ENCODE measurements at places on chromosomes 12 and 14.

GRCh38 chr14:31026077-31026449, at the start of gene STRN3:
Gene STRN3, minus strand, starts transcription at chr14:31026379. Its CDS starts 194 bp downstream, at chr14:31026185.
- DNase-seq, result no peak

DNA sequence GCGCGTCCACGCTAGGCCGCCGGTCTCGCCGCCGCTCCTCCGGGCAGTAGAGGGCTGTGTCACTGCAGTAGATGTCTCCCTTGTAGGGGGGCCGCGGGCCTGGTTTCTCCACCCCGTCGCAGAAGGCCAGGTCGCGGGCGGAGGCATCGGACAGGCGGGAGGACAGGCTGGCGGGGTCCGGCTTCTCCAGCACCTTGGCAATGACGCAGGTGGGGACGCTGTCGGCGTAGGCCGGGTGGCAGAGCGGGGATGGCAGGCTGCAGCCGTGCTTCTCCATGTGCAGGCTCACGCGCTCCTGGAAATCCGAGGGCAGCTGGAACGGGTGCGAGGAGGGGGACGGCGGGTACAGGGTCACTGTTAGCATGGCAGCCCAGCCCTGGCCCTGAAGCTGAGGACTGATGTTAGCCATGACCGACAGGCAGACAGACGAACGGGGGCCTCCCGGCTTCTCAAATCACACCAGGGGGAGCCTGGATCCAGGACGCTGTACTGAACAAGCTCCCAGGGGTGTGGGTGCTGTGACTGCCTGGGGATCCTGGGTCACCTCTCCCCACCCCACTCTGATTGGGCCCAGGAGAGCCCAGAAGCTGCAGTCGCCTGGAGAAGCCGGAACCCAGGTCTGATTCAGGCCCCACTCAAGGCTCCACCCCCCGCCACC, 48.1 kb downstream of the BEGAIN start:
- no peak for DNase-seq

GRCh38 chr12:67758119-67758518, 109.6 kb downstream of the DYRK2 start:
- DNase-seq, result no peak

DNA sequence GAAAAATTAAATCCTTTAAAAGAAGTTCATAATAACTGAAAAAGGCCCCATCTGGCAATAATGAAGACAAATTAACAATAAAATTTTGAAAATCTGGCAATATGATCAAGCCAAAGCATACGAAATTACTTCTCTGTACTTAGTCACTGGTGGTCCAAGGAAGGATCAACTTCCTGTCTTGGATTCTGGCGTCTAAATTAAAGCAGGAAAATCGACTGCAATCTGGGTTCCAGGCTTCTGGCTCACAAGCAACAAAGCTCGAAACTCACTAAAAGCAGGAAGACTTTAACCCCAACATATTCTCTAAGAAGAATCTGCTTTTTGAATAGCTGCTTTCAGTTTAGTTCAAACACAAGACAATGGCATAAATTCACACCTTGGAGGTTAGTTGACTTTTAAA, 49.7 kb downstream of the LRIG3 start:
- no peak for DNase-seq

DNA sequence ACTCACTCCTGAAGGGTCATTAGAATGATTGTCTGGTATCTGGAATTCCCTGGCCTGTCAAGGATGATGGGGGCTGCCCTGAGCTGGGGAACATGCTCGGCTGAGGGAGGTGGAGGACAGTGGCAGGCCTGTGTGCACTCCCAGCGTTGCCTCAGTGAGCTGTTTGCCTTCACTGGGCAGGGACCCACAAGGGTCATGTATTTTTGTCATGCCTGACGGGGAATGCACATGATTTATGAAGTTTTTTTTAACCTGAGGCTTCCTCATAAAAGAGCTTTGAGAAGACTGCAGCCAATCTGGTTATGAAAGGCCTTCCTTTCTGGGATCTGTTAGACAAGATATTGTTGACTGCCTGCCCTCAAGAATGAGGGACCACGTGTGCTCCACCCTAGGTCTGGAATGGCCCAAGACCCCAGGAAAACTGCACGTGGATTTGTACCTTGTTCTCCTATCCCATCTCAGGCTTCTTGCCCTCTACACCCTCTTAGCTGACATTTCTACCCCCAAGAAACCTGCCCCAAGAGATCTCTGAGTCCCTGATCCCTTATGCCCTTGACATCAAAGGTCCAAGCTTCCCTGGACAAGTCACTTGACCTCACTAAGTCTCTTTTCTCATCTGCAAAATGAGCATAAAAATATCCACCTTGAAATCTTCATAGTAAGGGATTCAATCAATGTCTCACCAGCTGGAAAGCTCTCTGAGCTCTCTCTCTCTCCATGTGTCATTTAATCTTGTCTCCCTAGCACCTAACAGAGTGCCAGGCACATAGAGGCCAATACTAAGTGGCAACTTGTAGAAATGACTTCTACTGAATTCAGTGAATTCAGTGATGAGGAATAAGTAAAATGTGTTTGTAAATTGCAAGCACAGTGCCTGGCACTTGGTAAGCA, 24.5 kb upstream of the COL2A1 start:
- no peak for DNase-seq

GRCh38 chr14:101776344-101776743, 14.8 kb downstream of the PPP2R5C start:
- no peak for DNase-seq

GRCh38 chr12:92324849-92325500, 179.3 kb upstream of the BTG1 start:
- DNase-seq, result no peak

DNA sequence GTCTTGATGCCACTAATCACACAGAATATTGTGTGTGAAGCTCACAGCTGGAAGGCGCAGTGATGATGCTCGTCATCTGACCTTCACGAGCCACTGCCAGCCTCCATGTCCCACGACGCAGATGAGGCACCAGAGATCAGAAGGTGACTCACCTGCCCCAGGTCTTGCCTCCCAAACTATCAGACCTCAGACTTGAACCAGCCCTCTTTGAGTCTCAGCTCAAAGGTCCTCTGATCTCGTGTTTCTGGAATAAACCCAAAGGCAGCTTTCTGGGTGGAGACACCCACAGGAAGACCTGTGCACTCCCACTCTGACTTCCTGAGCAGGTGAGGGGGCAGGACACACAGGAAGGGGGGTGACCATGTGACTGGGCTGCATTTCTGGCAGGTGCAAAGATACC, 19.6 kb upstream of the CHGA start:
- no peak for DNase-seq

DNA sequence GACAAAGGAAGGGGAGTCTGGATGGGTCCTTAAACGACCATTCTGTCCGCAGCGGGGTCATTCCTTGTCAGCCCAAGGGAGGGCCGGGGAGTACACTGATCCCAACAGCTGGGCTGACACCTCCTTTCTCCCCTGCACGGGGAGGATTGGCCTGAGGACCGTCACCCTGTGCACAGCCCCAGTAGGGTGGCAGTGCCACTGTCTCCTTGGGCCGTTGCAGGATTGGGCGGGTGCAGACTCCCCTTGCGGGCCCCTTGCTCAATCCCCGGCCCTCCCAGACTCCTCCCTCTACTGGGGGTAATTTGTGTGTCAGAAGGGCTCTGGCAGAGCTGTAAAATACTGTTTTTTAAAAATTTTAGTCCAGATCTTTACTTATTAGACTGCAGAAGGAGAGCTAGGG, 12.6 kb upstream of the AMN start:
- DNase-seq, result no peak

- DNase-seq, result no peak
These were observed 124.9 kb downstream of the GXYLT1 start for GRCh38 chr12:42019746-42020145.

DNA sequence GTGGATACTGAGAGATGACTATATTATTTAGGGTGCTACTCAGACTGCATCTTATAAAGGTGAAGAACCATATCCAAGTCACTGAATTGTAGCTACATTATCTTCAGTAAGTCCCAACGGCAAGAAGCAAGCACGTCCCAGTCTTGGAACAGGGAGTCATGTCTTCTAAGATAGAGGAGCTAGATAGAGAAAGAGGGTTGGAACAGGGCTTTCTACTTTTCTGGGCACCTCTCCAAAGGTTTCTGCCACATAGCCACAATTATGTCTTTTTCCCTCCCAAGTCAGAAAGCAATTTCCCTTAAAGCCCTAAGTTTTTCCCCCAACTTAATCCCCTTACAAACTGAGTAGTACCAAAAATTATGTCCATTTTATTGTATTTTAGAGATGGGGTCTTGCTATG, 22.4 kb downstream of the MAPK1IP1L start:
- DNase-seq, result no peak

DNA sequence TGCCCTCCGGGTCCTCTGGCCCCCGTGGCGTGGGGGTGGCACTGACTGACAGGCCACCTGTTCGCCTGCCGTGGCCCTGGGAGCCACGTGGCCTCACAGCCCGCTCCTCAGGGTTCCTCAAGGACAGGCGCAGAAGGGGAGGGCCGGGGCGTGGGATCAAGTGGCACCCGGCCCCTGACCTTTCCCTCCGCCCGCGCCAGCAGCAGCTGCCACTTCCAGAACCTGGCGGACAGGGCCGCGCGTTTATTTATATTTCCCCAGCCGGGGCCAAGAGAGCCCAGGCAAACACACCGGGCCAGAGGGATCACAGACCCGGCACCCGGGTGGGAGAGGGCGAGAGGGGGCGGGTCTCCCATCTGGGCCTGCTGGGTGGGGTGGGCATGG, 92.6 kb downstream of the RFLNA start:
- DNase-seq, result no peak

GRCh38 chr12:50676756-50677155, 87.1 kb upstream of the ATF1 start:
- DNase-seq, result no peak

GRCh38 chr12:130804216-130804615, 34.8 kb downstream of the STX2 start:
- DNase-seq, result no peak

DNA sequence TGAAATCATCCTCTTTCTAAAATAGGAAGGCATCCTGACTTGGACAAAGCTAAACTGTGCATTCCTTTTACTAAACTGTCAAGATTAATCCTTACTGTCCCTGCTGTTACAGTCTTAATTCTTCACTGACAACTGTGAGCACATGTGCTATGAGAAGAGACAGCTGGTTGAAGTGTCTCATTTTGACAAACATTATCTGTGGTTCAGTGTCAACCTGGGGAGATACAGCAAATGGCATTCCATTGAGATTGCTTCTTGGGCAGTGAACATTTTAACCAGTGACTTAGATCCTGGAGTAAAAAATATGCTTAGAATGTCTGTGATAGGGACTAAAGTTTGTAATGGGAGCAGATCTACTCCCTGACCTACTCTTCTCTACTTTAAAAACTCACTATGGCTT, 552.6 kb upstream of the ATP2B1 start:
- DNase-seq, result no peak

DNA sequence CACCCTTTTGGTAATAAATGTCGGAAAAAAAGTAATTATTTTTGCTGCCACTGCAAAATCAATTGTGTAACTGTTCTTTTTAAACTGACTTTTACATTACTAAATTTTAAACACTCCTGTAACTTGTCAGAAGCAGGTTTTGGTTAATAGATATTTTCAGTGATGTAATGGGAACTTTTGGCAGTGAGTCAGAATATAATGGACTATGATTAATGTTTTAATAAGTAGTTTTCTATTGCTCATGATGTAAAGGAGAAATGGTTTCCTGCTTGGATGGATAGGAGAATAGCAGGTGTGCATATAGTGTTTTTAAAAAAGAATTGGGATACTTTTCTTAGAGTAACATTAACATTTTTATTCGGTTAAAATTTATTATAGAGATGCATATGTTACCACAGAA, 58.8 kb downstream of the TRMT5 start:
- no peak for DNase-seq

GRCh38 chr12:105946493-105946901, 192.3 kb downstream of the NUAK1 start:
- no peak for DNase-seq

DNA sequence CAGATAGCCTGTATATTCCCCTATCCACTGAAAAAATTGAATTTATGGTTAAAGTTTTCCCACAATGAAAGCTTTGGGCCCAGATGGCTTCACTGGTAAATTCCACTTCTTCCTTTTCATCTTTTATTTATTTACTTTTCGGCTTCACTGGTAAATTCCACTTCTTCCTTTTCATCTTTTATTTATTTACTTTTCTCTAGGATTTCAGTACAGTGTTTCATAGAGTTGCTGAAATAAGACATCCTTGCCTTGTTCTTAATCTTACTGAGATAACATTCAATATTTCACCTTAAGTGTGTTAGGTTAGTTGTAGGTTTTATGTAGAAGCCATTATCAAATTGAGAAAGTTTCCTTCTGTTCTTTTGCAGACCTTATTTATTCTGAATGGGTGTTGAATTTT, 18.9 kb upstream of the KLRG1 start:
- DNase-seq, result no peak

- DNase-seq, result no peak
These were observed 161.7 kb upstream of the HMGA2 start for GRCh38 chr12:65662590-65662989.

DNA sequence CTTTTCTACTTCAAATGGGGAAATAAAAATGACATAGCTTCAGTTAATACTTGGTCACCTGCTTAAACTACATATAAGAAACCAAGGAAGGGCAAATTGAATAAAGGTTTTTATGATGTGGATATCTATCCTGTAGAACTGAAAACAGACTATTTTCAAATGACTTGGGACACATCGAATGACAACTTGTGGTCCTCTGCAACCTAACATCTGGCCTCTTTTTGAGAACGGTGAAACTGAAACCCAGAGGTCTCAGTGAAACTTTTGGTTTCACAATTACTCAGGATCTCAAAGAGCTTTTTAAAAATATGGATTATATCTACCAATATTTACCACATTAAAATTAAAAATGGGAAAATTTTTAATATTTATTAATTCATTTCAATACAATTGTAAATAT, 65.2 kb downstream of the PPP2R5E start:
- no peak for DNase-seq

DNA sequence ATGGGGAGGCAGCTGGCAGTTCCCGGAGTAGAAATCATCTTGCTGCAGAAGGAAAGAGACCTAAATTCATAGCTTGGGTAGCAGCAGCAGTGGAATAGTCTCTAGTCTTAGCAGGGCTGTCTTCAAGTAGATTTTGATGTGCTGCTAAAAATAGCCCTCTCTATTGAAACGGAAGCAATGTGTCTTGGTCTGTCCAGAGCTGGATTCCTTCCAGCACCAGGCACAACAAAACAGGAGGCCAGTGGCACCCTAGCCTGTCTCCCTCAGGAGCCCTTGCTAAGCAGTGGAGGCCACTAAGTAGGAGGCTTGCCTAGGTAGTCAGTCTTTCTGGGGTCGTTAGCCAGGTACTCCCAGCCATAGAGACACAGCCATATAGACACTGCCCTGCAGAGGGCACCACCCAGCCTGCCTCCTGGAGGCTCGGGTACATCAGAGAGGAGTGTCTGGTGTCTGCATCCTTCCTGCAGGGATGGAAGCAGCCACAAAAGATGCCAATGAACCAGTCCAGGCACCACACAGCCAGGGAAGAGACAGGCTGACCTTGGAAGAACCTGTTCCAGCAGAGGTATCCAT, 97.5 kb downstream of the CRACR2A start:
- DNase-seq, result peak; percentile 28

GRCh38 chr14:23008831-23009230, 1.1 kb downstream of the C14orf93 start:
- DNase-seq, result no peak

DNA sequence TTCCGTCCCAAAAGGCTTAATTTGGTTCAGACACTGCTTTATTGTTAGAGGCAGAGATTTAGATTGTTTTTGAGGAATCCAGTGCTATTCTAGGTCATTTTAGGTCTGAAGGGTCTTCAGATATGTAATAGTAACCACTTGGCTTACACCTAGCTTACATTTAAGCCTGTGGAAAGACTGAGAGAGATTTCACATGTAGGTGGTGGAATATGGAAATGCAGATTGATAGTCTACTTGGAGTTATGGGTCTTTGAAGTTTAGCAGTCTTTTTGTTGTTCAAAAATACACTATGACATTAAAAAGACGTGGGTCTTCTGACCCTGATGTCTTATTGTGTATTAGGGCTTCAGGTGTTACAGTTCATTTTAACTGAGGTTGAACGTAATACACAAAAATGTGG, 51.4 kb upstream of the CCT2 start:
- DNase-seq, result no peak
